ENCODE measurements at places on chromosomes 2 and 18.

DNA sequence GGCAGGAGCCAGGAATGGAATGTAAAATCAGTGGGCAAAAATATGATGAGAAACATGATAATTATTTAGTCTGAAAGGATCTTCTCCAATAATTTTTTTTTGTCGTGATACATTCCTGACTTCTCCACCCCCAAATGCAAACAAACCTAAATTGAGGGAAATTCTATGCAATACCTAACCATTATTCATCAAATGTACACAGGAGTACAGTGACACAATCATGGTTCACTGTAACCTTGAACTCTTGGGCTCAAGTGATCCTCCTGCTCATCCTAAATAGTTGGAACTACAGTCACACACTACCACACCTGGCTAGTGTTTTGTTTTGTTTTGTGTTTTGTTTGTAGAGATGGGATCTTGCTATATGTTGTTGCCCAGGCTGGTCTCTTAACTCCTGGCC, 46.5 kb downstream of the RAB10 start:
- no peak for DNase-seq

DNA sequence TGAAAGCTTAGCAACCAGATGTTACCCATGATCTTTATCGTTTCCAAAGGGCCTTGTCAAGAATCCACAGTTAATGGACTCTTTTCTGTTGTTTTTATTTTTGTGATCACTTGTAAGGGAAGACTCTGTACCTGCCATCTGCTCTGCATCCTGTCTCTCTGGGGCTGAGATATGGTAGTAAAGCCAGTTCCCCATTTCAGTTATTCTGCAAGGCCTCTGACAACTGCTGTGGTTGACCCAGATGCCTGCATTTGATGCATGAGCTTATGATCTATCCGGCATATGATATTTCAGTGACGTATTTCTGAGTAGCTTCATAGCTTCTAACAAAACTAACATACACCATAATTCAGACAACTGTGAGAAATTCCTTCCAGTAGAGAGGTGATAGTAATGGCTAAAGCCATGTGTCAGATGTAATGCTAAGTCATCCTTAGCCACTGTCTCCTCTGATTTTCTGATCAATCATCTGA, 105.1 kb downstream of the TPO start:
- no peak for DNase-seq

- DNase-seq, result no peak
Observed at GRCh38 chr2:63587814-63588384, 378 bp downstream of the WDPCP start.

GRCh38 chr2:230234122-230234722, 8.7 kb downstream of the SP140 start:
- DNase-seq, result no peak

- no peak for DNase-seq
Observed at GRCh38 chr2:112614201-112614840, 29.9 kb downstream of the CHCHD5 start.
